Left ventricle myocardium inferior (tissue), 1 donor: ENCODE measurements at places on chromosomes 7 and 10. TPM values are rescaled to one million over a fixed set of nuclear protein-coding genes. Genes with fewer than 3 reads are reported as not detected.

- H3K4me1 ChIP-seq = no peaks in the 10 kb centered on the region
- H3K27ac ChIP-seq = no peak overlapping the region
- no peak overlapping the region for H3K4me3 ChIP-seq
Observed at GRCh38 chr7:22791204-22792158, 31.2 kb downstream of the TOMM7 start.

DNA sequence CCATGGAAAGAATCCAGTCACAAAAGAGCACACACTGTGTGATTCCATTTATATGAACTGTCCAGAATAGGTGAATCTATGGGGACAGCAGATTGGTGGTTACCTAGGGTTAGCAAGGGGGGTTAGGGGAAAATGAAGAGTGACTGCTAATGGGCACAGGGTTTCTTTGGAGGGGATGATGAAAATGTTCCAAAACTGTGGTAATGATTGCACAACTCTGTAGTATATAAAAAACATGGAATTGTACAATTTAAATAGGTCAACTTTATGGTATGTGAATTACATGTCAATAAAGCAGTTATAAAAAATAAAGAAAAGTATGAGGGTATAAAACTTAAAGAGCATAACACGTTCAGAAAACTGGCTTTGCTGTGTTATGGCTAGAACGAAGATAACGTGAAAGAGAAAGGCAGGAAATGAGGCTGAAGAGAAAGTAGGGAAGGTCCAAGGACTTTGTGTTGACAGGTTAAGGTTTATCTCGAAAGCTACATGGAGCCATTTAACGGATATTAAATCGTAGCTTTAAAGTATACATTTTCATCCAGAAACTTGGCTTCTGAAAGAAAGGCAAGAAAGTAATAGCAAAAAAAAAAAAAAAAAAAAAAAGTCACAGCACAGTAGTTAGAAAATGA, 26.4 kb upstream of the MSS51 start:
- peaks cover 8% of the 10 kb centered on the region for H3K4me1 ChIP-seq
- H3K27ac ChIP-seq = no peak overlapping the region
- H3K27me3 ChIP-seq = no peaks in the 10 kb centered on the region
- H3K4me3 ChIP-seq = no peak overlapping the region
- DNase-seq = no peak

- peak overlapping the region; percentile 14 for H3K27ac ChIP-seq
- H3K4me1 ChIP-seq = peaks cover 24% of the 10 kb centered on the region
- no peak overlapping the region for H3K4me3 ChIP-seq
- H3K36me3 ChIP-seq = no peaks in the 10 kb centered on the region
Observed at GRCh38 chr7:132030086-132030568, 473.7 kb upstream of the PODXL start.

DNA sequence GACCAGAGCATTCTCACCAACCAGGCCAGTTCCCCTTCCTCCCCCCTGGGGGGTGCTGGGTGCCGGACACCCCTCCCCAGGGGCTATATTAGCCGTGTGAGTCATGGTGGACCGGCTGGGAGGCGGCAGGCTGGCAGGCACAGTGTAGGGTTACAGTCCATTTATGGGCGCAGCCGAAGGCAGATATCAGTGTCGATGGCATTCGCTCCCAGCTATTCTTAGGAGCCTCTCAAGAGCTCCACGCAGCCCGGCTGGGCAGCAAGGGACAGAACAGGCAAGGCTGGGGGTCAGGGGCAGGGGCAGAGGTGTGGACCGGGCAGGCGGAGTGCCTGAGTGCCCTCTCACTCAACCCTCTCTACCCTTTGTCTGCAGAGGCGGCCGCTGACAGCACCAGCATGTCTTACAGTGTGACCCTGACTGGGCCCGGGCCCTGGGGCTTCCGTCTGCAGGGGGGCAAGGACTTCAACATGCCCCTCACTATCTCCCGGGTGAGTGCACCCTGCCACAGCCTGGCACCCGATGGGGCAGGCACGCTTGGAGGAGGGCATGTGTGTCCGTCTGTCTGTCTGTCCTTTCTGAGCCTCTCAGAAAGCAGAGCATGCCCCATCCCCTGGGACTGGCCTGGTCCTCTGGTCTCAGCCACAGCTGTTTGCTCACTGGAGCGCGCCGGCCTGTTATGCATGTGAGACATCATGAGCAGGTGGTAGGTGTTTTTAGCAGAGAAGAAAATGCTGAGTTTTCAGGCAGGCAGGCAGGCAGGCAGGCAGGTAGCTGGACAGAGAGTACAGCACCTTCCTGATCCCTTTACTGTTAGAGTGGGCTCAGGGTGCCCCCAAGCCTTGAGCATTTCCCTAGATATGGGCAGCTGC, at the start of gene LDB3:
Gene LDB3 (plus strand): TSS at position 215 of the 869 bp plus-strand sequence. CDS start 181 bp downstream, at position 396.
- peaks cover 83% of the 10 kb centered on the region for H3K4me1 ChIP-seq
- DNase-seq = peak; percentile 80
- H3K4me3 ChIP-seq = peak within 1 kb of the TSS; percentile 77
- peak within 1 kb of the TSS; percentile 98 for H3K27ac ChIP-seq

TMEM243 gene
- 4.4 TPM for total RNA-seq

TMEM229A gene
- not detected for total RNA-seq

- no peak overlapping the region for H3K27ac ChIP-seq
- peaks cover 21% of the 10 kb centered on the region for H3K36me3 ChIP-seq
- H3K4me3 ChIP-seq = no peak overlapping the region
- no peak for DNase-seq
- no peaks in the 10 kb centered on the region for H3K4me1 ChIP-seq
- H3K27me3 ChIP-seq = no peaks in the 10 kb centered on the region
Observed at GRCh38 chr7:40077849-40078248, 56.6 kb downstream of the MPLKIP start.

TAC1 gene
- not detected for total RNA-seq

GRCh38 chr10:22765660-22766547, 51.5 kb upstream of the PIP4K2A start:
- H3K27me3 ChIP-seq = no peaks in the 10 kb centered on the region
- no peak overlapping the region for H3K4me3 ChIP-seq
- H3K36me3 ChIP-seq = no peaks in the 10 kb centered on the region
- H3K27ac ChIP-seq = peak overlapping the region; percentile 42
- H3K4me1 ChIP-seq = peaks cover 11% of the 10 kb centered on the region
- no peak for DNase-seq

- H3K4me1 ChIP-seq = peaks cover 26% of the 10 kb centered on the region
- no peak overlapping the region for H3K4me3 ChIP-seq
- H3K27ac ChIP-seq = peak overlapping the region; percentile 36
- no peaks in the 10 kb centered on the region for H3K36me3 ChIP-seq
- peak; percentile 48 for DNase-seq
Observed at GRCh38 chr10:124145109-124145870, 51.9 kb upstream of the CHST15 start.

DNA sequence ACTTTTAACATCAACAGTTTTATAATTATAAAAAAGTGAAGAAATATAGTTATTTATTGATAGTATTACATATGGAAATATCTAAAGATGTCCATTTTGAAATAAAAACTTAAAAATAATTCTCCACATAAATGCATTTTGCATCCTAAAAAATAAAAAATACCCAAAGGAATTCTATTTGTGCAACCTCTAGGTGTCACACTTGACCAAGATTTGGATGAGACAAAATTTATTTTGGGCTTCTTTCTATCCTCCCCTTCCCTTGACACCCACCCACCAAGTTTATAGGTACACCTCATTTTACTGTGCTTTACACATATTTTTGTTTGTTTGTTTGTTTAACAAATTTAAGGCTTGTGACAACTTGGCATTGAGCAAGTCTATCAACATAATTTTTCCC, 3.3 kb upstream of the THSD7A start:
- H3K27ac ChIP-seq = no peak overlapping the region
- H3K4me3 ChIP-seq = no peak overlapping the region
- DNase-seq = no peak
- H3K4me1 ChIP-seq = peaks cover 25% of the 10 kb centered on the region

CCL24 gene
- not detected for total RNA-seq

INSYN2A gene
- not detected for total RNA-seq

CYP2C9 gene
- not detected for total RNA-seq

DNA sequence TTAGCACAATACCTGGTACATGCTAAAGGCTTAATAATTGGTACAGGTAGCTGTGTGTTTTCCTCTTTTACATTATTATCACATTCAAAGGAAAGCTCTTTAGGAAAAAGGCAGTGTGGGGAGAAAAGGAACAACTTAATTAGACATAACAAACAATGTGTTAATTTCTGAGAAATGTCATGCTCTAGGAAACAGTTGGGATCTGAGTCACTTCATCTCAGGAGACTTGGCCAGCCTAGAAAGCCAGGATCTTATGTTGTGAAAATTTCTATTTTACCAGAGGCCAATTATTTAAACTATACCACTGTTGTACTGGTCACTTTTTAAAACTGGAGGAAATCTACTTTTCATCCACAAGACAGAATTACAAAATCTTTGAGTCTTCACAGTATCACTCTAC, 39.6 kb downstream of the ARMH3 start:
- H3K27me3 ChIP-seq = no peaks in the 10 kb centered on the region
- no peak overlapping the region for H3K4me3 ChIP-seq
- no peak for DNase-seq
- H3K36me3 ChIP-seq = peaks cover 59% of the 10 kb centered on the region
- no peak overlapping the region for H3K27ac ChIP-seq

DNA sequence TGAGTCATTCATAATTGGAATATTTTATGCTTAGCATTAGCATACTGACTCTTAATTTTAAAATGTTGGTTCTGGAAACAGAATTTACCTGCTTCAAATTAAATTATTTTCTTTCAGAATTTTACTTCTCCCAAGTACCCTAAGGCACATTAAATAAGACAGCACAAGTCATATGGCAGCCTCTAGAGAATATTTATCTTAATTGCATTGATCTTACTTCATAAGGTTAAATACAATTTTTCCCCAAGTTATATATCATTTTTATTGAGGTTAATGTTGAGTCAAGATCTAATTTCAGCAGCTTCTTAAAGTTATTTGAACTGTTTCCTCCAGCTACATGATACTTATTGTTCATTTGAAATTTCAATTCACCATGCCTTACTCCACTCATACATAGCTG, 123.1 kb upstream of the IMMP2L start:
- DNase-seq = no peak
- H3K36me3 ChIP-seq = no peaks in the 10 kb centered on the region
- H3K27ac ChIP-seq = no peak overlapping the region
- no peaks in the 10 kb centered on the region for H3K4me1 ChIP-seq

GRCh38 chr7:14339861-14340260, 350.4 kb upstream of the ETV1 start:
- no peak overlapping the region for H3K27ac ChIP-seq
- no peak for DNase-seq
- H3K27me3 ChIP-seq = no peaks in the 10 kb centered on the region

GRCh38 chr10:131805696-131806095, 95.1 kb upstream of the PPP2R2D start:
- H3K36me3 ChIP-seq = no peaks in the 10 kb centered on the region
- H3K4me3 ChIP-seq = no peak overlapping the region
- no peak overlapping the region for H3K27ac ChIP-seq
- H3K27me3 ChIP-seq = peaks cover 55% of the 10 kb centered on the region

DEPP1 gene
- 27.5 TPM for total RNA-seq

PLA2G12B gene
- total RNA-seq = 0.33 TPM

DNA sequence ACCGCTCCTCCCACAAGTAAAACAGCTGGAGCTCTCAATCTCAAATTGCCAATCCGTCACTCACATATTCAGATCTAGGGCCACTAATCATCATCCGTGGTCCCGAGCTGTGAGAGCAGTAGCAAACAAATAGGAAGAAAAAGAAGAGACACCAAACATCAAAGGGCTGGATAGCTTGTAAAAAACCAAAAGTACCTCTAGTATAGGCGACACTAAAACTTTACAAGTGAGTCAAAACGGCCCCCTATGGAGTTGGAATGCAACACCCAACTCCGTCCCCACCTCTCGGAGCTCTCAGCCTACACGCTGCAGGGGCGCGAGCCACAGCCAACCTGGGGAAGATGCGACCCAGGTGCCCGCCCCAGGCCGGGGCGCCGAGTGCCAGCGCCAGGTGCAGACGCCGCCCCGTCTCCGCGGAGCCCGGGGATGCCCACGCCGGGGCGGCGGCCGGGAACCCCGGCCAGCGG, 581 bp downstream of the FAM3C start:
- H3K4me3 ChIP-seq = peak overlapping the region; percentile 98
- H3K4me1 ChIP-seq = peaks cover 32% of the 10 kb centered on the region
- peaks cover 7% of the 10 kb centered on the region for H3K36me3 ChIP-seq
- no peaks in the 10 kb centered on the region for H3K27me3 ChIP-seq

PDE6C gene
- not detected for total RNA-seq

DNA sequence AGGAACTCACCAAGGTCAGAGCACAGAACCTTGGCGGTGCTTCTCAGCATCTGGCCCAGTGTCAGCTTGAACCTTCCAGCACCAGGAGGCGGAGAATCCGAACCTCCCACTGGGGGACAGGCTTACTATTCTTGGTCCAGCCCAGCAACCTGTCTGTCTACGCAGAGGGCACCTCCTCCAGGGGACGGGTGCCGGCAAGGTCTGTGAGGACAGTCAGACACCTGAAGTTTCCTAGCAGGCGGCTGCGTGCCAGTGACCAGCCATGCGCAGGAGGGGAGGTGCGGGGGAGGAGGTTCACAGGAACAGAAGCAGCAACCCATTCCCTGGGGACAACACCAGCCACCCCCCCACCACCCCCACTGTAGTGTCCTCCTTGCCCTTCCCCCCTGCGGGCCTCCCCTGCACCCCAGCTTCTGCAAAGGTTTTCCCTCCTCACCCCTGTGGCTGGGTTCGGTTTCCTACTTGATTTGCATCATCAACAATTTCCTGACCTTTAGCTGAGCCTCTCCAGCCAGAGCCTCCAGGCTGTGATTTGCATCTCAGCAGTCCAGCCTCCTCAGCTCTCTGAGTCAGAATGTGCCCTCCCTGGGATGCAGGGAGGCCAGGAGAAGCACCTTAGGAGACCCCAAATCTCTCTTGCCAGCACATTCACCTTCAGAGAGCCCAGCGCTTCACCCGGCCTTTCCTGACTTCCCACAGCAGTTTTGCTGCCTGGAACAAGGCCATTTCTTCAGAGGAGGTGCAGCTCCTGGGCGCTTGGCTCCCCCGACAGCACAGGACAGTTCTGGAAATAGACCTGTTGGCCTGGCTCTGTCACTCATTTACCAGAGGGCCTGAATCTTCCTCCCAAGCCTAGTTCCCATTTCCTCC, 107.5 kb upstream of the NPS start:
- H3K27me3 ChIP-seq = no peaks in the 10 kb centered on the region
- H3K27ac ChIP-seq = no peak overlapping the region
- no peak overlapping the region for H3K4me3 ChIP-seq
- no peaks in the 10 kb centered on the region for H3K4me1 ChIP-seq
- H3K36me3 ChIP-seq = peaks cover 76% of the 10 kb centered on the region

CPN1 gene
- total RNA-seq = not detected

GRCh38 chr7:86911659-86912058, 147.8 kb downstream of the ELAPOR2 start:
- H3K27ac ChIP-seq = no peak overlapping the region
- H3K4me1 ChIP-seq = no peaks in the 10 kb centered on the region
- H3K36me3 ChIP-seq = peaks cover 7% of the 10 kb centered on the region
- H3K27me3 ChIP-seq = no peaks in the 10 kb centered on the region

GRCh38 chr7:1508277-1508758, 4.1 kb upstream of the INTS1 start:
- peaks cover 26% of the 10 kb centered on the region for H3K4me1 ChIP-seq
- no peak for DNase-seq
- no peak overlapping the region for H3K27ac ChIP-seq
